NCI-H1930 (cell line): ENCODE measurements at places on chromosomes 6 and 20.

- DNase-seq: no peak
These were observed 204.2 kb downstream of the GRIK2 start for GRCh38 chr6:101597693-101598092.

DNA sequence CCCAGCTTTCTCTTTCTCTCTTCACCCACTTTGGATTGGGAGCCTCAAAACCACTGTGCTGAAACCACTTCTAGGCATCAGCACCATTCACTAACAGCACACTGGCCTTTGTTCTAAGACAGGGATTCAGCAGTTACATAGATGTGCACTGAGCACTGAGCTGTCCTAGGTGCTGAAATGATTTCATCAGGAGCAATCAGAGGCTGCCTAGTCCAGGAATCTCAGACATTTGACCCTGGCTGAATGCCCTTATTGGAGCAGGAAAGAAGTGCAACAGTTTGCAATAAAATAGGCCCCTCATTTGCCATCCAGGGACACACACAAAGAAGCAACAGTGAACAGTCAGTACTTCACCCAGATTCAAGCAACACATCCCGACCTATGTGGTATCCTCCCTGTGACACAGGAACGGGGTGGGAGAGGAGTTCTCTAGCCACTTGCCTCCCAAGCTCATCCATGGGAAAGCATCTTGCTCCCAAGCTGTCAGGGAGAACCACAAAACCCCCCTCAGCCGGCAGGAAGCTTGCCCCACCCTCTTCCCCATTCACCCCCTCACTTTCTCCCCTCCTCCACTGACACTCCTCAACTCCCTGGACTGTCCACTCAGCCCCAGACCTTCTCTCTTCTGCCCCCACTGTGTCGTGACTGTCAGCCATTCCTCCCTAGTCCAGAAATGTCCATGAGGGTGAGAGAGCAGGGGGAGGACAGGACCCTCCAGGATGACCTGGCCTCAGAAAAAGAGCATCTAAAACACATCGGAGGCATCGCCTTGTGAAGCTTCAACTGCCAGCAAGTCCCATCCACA lies 304.4 kb downstream of the PREX1 start:
- DNase-seq: no peak

DNA sequence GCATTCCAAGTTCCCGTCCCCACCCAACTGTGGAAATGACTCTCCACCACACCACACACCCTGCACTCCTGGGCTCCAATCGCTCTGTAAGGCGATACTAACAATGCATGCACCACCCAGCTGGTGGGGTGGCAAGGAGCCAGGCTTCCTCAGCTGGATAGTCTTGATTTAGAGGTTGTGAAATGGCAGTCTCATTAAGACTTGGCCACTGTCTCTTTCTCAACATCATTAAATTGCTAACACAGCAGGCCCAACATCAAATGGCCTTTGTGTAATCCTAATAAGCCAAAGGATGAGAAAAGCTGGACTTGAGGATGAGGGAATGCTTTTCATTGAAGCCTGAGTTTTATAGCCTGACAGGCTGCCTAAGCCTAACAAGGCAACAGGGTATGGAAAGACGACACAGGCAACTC lies 223.7 kb downstream of the GMDS start:
- peak; percentile 70 for DNase-seq

GRCh38 chr20:3452690-3453089 lies 18.1 kb upstream of the ATRN start:
- no peak for DNase-seq

GRCh38 chr6:148311966-148312669 lies 30.5 kb upstream of the SASH1 start:
- no peak for DNase-seq

- DNase-seq: no peak
These were observed 91.2 kb upstream of the SULF2 start for GRCh38 chr20:47876311-47877088.

DNA sequence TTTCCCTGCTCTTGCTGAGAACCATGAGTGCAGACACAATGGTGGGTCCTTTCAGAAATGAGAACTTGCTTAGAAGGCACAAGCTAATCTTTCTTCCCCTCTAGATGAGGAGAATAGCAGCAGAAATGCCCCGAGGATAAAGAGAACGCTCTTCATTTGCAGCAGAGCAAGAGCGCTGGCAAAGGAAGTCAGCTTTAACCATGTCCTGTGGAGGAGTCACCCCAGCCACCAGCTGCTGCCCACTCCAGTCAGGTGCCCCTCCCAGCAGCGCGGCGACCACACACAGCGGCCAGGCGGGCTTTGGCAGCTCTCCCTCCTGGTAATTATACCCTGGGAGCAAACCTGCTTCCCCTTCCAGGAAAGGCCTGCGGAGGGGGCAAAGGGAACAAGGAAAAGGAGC lies 42.4 kb upstream of the EMILIN3 start:
- no peak for DNase-seq

- no peak for DNase-seq
These were observed 111.9 kb upstream of the FLRT3 start for GRCh38 chr20:14449323-14449722.
